ENCODE measurements at places on chromosomes 12 and 14.

GRCh38 chr14:48731260-48731659 lies 854.9 kb downstream of the RPS29 start:
- no peak for DNase-seq

GRCh38 chr12:122834104-122834920 lies 945 bp upstream of the HIP1R start:
- no peak for DNase-seq

DNA sequence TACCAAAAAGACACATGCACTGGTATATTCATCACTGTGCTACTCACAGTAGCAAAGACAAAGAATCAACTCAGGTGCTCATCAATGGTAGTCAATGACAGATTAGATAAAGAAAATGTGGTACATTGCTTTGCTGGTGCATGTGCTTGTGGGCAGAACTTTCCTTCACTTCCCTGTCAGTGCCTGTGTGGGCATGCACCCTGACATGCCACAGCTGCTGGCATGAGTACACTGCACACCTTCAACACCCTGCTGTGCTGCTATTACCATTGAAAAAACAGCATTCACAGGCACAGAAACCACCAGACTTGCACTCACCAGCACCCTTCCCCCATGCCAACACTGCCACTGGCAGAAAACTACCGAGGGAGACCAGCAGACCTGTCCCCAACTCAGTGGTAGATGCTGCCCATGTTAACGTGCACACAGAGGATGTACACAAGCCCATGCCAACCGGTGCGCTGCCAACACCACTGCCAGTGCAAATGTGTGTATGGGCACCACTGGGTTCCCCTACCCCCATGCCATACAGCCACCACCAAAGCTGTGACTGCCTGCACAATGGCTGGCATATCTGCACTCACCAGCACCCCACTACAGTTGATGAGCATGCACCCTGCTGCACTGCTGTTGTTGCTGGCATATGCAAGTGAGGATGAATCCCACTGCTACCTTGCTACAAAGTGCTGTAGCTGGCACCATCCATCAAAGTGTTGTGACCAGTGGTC lies 57.4 kb downstream of the APOBEC1 start:
- DNase-seq: no peak

GRCh38 chr14:23407516-23408306 lies at the start of gene MYH6:
Gene MYH6, minus strand, starts transcription at chr14:23408273. Its CDS starts 1,050 bp downstream, at chr14:23407223.
- no peak for DNase-seq

- no peak for DNase-seq
These were observed 204.0 kb upstream of the AVPR1A start for GRCh38 chr12:63354969-63355368.

DNA sequence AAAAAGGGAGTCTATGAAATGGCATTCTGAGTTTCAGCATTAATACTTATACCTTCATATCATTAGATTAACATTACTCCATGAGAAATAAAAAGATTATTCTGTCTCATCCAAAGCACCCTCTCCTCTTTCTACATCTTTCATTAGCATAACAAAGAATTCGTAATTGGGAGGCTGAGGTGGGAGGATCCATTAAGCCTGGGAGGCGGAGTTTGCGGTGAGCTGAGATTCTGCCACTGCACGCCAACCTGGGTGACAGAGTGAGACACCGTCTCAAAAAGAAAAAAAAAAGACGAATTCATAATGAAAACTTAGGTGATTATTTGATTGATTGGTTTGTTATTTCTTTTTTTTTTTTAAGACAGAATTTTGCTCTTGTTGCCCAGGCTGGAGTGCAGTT lies 1.8 kb upstream of the CDK17 start:
- DNase-seq: no peak

- DNase-seq: no peak
These were observed 38.0 kb downstream of the IQSEC3 start for GRCh38 chr12:104551-105081.
